ENCODE measurements at places on chromosomes 3 and 15.

DNA sequence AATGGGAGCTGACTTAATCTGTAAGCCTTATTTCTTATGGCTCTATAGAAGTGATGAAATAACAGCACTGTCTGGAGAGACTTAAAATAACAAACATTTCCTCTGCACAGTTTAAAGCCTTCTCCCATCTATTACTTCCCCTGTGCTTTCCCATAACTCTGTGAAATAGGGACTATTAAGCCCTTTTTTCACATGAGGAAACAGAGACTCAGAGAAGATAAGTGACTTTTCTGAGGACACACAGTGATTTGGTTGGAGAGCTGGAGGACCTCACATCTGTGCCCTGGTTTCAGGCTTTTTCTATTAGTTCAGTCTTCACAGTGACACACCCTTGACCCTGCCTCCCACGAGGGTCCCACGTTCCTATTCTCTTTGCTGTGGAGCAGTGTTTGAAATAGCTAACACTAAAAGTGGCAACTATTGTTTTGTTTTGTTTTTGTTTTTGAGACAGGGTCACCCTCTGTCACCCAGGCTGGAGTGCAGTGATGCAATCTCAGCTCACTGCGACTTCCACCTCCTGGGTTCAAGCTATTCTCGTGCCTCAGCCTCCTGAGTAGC is 82.9 kb downstream of the ST6GAL1 start:
- DNase-seq = no peak

DNA sequence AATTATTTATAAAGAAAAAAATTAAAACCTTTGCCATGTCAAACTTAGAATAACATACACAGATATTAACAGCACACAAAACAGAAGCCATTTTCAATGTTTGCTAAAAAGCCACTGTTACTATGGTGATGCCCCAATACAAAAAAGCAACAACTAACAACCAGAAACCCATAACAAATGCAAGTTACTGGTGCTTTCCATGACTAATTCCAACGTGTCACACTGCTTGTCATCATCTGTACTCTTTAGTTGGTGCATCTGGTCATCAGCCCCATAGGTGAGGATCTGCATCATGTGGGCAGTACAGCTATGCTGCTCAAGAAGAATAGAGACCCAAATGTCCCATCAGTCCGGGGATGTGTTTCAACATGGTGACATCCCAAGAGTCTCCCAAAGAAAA is 52.8 kb downstream of the ATP8B4 start:
- no peak for DNase-seq

GRCh38 chr15:26066896-26067295 is 203.8 kb upstream of the ATP10A start:
- no peak for DNase-seq

DNA sequence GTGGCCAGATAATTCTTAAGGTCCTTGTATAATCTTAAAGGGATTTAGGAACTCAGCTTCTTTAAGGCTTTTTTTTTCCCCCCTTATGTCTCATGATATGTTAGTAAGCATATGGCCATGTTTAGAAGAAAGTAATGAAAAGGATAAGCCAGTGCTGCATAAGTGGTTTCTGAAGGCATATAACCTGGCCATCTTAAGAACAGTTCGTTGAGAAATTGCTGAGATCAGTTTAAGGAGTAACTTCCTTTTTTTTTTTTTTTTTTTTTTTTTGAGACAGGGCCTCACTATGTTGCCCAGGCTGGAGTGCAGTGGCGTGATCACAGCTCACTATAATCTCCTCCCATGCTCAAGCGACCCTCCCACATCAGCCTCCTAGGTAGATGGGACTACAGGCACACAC is 51.7 kb downstream of the UBE2E2 start:
- no peak for DNase-seq

- DNase-seq = no peak
Observed at GRCh38 chr15:41693757-41694156, 33.6 kb downstream of the MGA start.

DNA sequence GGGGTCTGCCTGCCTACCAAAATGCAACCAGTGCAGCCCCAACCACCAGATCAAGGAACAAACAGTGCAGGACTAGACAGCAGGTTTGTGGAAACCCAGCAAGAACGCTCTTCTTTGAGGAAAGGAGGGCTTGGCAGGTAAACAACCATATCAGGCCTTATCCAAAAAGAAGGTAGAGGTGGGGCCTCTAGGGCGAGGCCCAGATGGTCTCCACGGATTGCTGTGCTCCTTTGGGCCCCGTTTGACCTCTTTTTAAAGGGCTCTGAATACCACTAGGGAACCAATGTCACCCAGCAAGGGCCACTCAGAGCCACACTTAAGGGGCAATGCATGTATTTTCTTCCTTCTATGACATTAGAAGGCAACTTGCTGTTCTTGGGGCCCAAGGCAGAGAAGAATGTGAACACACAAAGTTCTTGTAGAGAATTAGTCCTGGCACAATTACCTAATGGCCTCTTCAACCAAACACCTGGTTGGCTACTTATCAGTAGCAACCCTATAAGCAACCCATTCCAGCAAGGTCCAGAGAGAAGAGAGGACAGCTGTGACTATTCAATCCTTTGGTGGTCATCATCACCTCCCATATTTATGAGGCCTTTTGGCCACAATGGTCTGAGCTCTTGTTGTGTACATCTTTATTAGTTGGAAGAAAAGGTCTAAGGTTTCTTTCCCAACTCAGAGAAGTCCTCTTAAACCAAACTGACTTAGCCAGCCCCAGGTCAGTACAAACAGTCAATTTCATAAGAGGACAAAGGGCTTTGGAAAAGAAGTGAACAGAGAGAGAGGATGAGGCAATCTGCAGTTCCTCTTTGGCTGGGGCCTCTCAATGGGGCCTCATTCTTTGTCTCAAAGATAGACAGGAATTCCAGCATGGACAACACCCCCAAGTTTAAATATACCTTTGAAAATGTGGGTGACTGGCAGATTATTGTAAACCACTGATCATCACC is 36.0 kb downstream of the FOXP1 start:
- no peak for DNase-seq

DNA sequence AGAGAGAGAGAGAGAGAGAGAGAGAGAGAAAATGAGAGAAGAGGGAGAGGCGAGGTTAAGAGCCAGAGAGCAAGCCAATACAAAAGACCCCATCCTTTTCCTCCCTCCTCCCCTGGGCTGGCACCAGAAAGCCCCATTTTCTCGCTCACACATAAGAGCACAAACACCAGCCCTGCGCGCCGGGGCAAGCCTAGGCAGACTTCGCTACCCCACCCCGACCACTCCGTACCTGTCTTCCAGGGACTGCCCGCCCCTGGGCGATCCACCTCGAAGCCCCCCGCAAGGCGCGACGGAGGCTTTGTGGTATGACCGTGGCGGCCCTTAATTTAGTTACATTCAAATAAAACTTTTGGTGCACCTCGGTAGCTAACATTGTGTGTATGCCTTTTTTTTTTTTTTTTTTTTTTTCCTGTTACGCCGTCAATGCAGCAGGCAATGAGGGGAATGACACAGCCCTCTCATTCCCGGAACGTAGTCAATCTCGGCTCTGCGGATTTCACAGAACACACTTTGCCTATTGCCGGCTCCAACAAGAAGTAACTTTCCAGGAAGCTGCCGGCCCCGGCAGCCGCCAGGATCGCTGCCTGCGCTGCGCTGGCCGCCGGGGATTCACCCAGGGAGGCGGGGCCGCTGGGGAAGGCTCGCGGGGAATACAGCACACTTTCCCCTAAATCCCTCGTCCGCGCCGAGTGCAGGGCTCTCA is 7.7 kb downstream of the BCL6 start:
- no peak for DNase-seq

All from stimulated activated CD8-positive, alpha-beta memory T cell treated with anti-CD3 and anti-CD28 coated beads, Interleukin-7, amount 100 ng/mL, for 24 hours (primary cell).